Prostate gland (tissue), 2 donors: ENCODE measurements at places on chromosomes 2 and 18. TPM values are rescaled to one million over a fixed set of nuclear protein-coding genes. Genes with fewer than 3 reads are reported as not detected.
A peak's percentile ranks its signal among the peaks of the same experiment; 100 is the strongest.

- H3K27me3 ChIP-seq, result no peaks in the 10 kb centered on the region
- H3K36me3 ChIP-seq, result no peaks in the 10 kb centered on the region
- H3K27ac ChIP-seq, result no peak overlapping the region
- H3K4me1 ChIP-seq, result no peaks in the 10 kb centered on the region
Observed at GRCh38 chr2:197958592-197959150, 154.3 kb downstream of the PLCL1 start.

GRCh38 chr18:44805643-44806042, 125.0 kb downstream of the SETBP1 start:
- no peak overlapping the region for H3K4me3 ChIP-seq
- no peaks in the 10 kb centered on the region for H3K36me3 ChIP-seq
- H3K27me3 ChIP-seq, result no peaks in the 10 kb centered on the region
- no peaks in the 10 kb centered on the region for H3K4me1 ChIP-seq
- DNase-seq, result no peak

DNA sequence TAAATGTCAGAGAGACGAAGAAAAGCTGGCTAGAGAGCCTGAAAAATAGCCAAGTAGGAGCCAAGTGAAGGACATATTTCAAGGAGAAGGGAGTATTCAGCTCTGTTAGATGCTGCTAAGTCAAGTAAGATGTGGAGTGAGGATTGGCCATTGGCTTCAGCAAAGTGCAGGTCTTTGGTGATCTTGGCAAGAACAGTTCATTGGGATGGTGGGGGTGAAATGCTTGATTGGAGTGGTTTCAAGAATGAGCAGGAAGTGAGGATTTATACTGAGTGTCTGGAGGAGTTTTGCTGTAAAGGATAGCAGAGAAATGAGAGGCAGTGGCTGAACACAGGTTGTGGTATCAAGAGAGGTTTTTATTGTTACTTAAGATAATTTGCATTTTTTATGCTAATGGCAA, 139.7 kb downstream of the PRPF40A start:
- H3K4me1 ChIP-seq, result no peaks in the 10 kb centered on the region
- no peaks in the 10 kb centered on the region for H3K36me3 ChIP-seq
- no peak overlapping the region for H3K27ac ChIP-seq

- no peak overlapping the region for H3K4me3 ChIP-seq
- H3K4me1 ChIP-seq, result no peaks in the 10 kb centered on the region
- H3K27ac ChIP-seq, result no peak overlapping the region
- DNase-seq, result no peak
- no peaks in the 10 kb centered on the region for H3K36me3 ChIP-seq
Observed at GRCh38 chr18:54149078-54149697, 75.3 kb downstream of the MBD2 start.

GRCh38 chr18:12991821-12992179, 638 bp downstream of the CEP192 start:
- no peaks in the 10 kb centered on the region for H3K27me3 ChIP-seq
- no peaks in the 10 kb centered on the region for H3K36me3 ChIP-seq
- DNase-seq, result no peak
- H3K4me3 ChIP-seq, result peak overlapping the region; percentile 87
- peak overlapping the region; percentile 85 for H3K27ac ChIP-seq

GRCh38 chr2:152718909-152719645, 657 bp downstream of the ARL6IP6 start:
- H3K4me1 ChIP-seq, result no peaks in the 10 kb centered on the region
- H3K4me3 ChIP-seq, result peak overlapping the region; percentile 79
- DNase-seq, result peak; percentile 38
- H3K27me3 ChIP-seq, result no peaks in the 10 kb centered on the region
- peak overlapping the region; percentile 98 for H3K27ac ChIP-seq

DNA sequence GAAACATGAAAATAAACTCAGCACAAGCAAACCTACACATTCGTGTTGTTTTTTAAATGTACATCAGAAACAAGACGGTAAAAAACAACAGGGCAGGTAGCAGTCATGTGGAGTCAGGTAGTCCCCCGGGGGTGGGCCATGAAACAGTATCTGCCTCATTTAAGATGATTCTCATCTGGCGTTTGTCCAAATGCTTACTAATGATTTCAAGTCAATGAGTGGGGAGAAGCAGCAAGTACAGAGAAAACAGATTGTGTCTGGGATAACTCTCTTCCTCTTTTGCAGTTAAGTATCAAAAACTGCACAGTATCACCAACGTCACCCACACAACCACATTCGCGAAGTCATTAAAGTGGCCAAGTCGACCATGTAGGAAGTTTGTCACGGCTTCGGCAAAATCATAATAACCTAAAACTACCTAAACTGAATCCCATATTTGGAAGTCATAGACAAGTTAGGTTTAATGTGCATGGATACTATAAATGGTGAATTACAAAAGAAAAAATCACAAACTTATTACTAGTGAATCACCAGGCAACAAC, 1.3 kb downstream of the LAPTM4A start:
- peak; percentile 21 for DNase-seq
- H3K36me3 ChIP-seq, result no peaks in the 10 kb centered on the region
- H3K27me3 ChIP-seq, result no peaks in the 10 kb centered on the region
- no peaks in the 10 kb centered on the region for H3K4me1 ChIP-seq

- H3K36me3 ChIP-seq, result no peaks in the 10 kb centered on the region
- H3K27me3 ChIP-seq, result no peaks in the 10 kb centered on the region
- H3K4me1 ChIP-seq, result no peaks in the 10 kb centered on the region
- no peak within 1 kb of the TSS for H3K4me3 ChIP-seq
Observed at GRCh38 chr2:135047300-135047699, at the start of gene MAP3K19. Gene MAP3K19, minus strand, starts transcription at chr2:135047447. Its CDS starts 22,800 bp downstream, at chr2:135024647.

GRCh38 chr2:178142274-178143065, 30.2 kb downstream of the RBM45 start:
- no peaks in the 10 kb centered on the region for H3K27me3 ChIP-seq
- no peaks in the 10 kb centered on the region for H3K4me1 ChIP-seq
- H3K27ac ChIP-seq, result no peak overlapping the region
- H3K36me3 ChIP-seq, result no peaks in the 10 kb centered on the region
- no peak for DNase-seq
- no peak overlapping the region for H3K4me3 ChIP-seq

DNA sequence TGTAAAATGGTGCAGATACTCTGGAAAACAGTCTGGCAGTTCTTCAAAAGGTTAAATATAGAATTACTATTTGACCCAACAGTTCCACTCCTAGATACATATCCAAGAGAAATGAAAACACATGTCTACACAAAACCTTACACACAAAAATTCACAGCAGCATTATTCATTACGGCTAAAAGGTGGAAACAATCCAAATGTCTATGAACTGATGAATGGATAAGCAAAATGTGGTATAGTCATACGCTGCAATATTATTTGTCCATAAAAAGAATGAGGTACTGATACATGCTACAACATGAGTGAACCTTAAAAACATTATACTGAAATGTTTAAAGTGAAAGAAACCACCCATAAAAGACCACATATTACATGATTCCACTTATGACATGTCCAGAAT, 4.0 kb downstream of the CYP27C1 start:
- no peak overlapping the region for H3K27ac ChIP-seq
- H3K4me3 ChIP-seq, result no peak overlapping the region
- peaks cover 17% of the 10 kb centered on the region for H3K27me3 ChIP-seq
- no peaks in the 10 kb centered on the region for H3K36me3 ChIP-seq

- no peaks in the 10 kb centered on the region for H3K27me3 ChIP-seq
- no peaks in the 10 kb centered on the region for H3K4me1 ChIP-seq
- H3K36me3 ChIP-seq, result no peaks in the 10 kb centered on the region
- no peak overlapping the region for H3K27ac ChIP-seq
- no peak overlapping the region for H3K4me3 ChIP-seq
Observed at GRCh38 chr2:12506846-12507245, 209.9 kb upstream of the TRIB2 start.

DNA sequence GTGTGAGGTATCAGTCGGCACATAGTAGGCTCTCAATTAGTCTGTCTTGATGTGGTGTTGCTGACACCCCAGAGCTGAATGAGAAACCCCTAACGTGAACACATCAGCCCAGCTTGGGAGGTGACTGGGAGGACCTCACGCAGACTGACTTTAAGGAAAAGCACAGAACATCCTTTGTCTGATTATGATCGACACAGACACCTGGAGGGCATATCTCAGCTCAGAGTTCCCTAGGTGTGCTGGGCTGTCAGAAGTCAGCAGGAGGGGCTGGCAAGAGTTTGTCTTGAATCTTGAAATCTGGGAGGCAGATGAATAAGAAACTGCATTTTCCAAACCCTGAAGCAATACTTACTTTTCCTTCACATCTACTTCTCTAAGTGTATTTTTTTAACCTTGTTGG, 16.8 kb upstream of the MYCN start:
- no peaks in the 10 kb centered on the region for H3K36me3 ChIP-seq
- no peak for DNase-seq
- H3K4me1 ChIP-seq, result no peaks in the 10 kb centered on the region
- no peaks in the 10 kb centered on the region for H3K27me3 ChIP-seq
- no peak overlapping the region for H3K4me3 ChIP-seq

- no peak for DNase-seq
- H3K4me1 ChIP-seq, result no peaks in the 10 kb centered on the region
- H3K27ac ChIP-seq, result no peak overlapping the region
- H3K36me3 ChIP-seq, result no peaks in the 10 kb centered on the region
- no peaks in the 10 kb centered on the region for H3K27me3 ChIP-seq
Observed at GRCh38 chr2:215921895-215922294, 91.5 kb downstream of the MREG start.

- H3K4me1 ChIP-seq, result peaks cover 3% of the 10 kb centered on the region
- no peak for DNase-seq
- peak overlapping the region; percentile 65 for H3K27ac ChIP-seq
- no peaks in the 10 kb centered on the region for H3K36me3 ChIP-seq
- no peak overlapping the region for H3K4me3 ChIP-seq
Observed at GRCh38 chr2:238568455-238569440, 142.0 kb downstream of the ASB1 start.

- H3K36me3 ChIP-seq, result no peaks in the 10 kb centered on the region
- no peak for DNase-seq
- H3K27me3 ChIP-seq, result no peaks in the 10 kb centered on the region
- H3K27ac ChIP-seq, result no peak overlapping the region
- no peaks in the 10 kb centered on the region for H3K4me1 ChIP-seq
Observed at GRCh38 chr18:6934859-6935258, 182.7 kb downstream of the LAMA1 start.

- peaks cover 10% of the 10 kb centered on the region for H3K4me1 ChIP-seq
Observed at GRCh38 chr18:63260380-63260754, 59.2 kb downstream of the BCL2 start.

- DNase-seq, result no peak
- H3K4me1 ChIP-seq, result no peaks in the 10 kb centered on the region
- H3K36me3 ChIP-seq, result no peaks in the 10 kb centered on the region
- no peaks in the 10 kb centered on the region for H3K27me3 ChIP-seq
- no peak overlapping the region for H3K27ac ChIP-seq
Observed at GRCh38 chr2:46878886-46879285, 36.7 kb downstream of the MCFD2 start.

GRCh38 chr18:48719974-48720654, 181.3 kb downstream of the CTIF start:
- H3K27ac ChIP-seq, result no peak overlapping the region
- H3K4me3 ChIP-seq, result no peak overlapping the region
- no peaks in the 10 kb centered on the region for H3K27me3 ChIP-seq
- H3K4me1 ChIP-seq, result no peaks in the 10 kb centered on the region
- no peaks in the 10 kb centered on the region for H3K36me3 ChIP-seq
- DNase-seq, result no peak

DNA sequence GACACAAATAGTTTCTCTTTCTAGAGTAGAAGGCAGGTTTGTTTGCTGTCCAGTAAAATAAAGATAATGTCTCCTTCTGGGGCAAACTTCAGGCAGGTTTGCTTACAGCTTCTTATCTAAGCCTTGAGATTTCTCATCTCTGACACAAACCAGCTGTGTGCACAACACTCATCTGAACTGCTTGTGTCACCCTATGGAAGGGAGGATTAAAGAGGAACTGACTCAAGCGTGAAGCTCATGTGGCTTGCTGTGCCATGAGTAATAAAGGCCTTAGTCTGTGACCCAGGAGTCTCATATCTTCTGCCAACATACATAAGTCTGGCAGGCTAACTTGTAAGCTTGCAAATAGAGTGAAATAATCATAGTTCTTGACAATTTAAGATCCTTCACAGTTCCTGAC, 24.2 kb upstream of the CPO start:
- H3K36me3 ChIP-seq, result no peaks in the 10 kb centered on the region
- H3K4me3 ChIP-seq, result no peak overlapping the region
- DNase-seq, result no peak
- no peaks in the 10 kb centered on the region for H3K4me1 ChIP-seq

DNA sequence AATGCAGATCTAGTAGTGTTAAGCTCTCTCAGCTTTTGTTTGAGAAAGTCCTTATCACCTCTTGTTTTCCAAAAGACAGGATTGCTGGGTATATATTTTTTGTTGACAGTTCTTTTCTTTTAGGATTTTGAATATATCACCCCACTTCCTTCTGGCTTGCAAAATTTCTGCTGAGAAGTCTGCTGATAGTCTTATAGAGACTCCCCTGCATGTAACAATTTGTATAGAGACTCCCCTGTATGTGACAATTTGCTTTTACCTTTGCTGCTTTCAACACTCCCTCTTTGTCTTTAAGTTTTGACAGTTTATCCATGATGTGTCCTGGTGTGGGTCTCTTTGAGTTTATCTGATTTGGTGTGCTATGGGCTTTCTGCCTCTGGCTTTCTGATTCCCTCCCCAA, 115.0 kb upstream of the CCDC85A start:
- DNase-seq, result no peak
- H3K4me1 ChIP-seq, result no peaks in the 10 kb centered on the region
- no peaks in the 10 kb centered on the region for H3K36me3 ChIP-seq
- H3K27me3 ChIP-seq, result no peaks in the 10 kb centered on the region
- no peak overlapping the region for H3K4me3 ChIP-seq

DNA sequence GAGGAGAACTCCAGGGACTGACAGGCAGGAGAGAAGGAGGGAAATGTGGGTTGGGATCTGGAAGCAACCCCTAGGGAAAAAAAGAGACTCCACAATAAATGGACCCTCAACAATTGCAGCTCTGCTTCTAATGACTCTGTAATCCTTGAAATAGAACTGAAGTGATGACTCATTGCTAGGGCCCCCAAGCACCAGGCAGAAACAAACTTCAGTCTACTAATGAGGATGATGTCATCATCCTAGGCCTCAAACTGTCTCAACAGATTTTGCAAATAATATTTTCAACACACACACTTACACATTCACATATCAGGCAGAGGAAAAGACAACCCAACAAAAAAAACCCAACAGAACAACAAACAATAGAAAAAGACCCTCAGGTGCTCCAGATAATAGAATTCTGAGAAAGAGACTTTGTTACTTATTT, 143.3 kb downstream of the HDAC4 start:
- no peaks in the 10 kb centered on the region for H3K36me3 ChIP-seq
- no peaks in the 10 kb centered on the region for H3K27me3 ChIP-seq
- no peak overlapping the region for H3K27ac ChIP-seq
- DNase-seq, result no peak

Gene LHCGR
- total RNA-seq, result 1.6 TPM

Gene CACNB4
- total RNA-seq, result 15.4 TPM

Gene ASB18
- not detected for total RNA-seq

Gene PDE11A
- total RNA-seq, result 14.9 TPM

Gene GTF3C2
- total RNA-seq, result 66.1 TPM

Gene CFAP65
- 4.4 TPM for total RNA-seq

Gene GALNT5
- 2.0 TPM for total RNA-seq

Gene UGT1A9
- total RNA-seq, result not detected

Gene EPB41L3
- total RNA-seq, result 25.0 TPM

Gene FAM161A
- 5.0 TPM for total RNA-seq

Gene SCYGR2
- not detected for total RNA-seq

Gene GNLY
- total RNA-seq, result 0.68 TPM

Gene FAM237A
- total RNA-seq, result not detected
